ENCODE measurements at places on chromosomes 2 and 18.

DNA sequence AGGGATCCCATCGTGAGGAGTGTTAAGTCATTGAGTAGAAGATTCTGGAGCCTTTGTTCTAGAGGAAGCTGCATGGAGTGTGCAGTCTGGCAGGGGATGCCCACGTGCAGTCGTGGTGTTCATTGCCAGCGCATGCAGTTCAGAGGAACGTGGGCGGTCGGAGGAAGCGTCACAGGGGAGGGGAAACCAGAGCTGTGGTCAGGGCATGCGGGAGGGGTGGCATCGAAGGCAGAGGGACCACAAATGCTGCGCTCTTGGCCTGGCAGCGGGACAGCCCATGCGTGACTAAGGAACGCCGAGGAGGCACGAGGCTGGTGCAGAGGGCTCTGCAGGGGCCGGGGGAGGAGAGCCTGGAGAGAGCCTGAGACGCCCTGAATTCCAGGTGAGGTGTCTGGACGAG, 141.1 kb downstream of the KLHL29 start:
- no peak for DNase-seq

DNA sequence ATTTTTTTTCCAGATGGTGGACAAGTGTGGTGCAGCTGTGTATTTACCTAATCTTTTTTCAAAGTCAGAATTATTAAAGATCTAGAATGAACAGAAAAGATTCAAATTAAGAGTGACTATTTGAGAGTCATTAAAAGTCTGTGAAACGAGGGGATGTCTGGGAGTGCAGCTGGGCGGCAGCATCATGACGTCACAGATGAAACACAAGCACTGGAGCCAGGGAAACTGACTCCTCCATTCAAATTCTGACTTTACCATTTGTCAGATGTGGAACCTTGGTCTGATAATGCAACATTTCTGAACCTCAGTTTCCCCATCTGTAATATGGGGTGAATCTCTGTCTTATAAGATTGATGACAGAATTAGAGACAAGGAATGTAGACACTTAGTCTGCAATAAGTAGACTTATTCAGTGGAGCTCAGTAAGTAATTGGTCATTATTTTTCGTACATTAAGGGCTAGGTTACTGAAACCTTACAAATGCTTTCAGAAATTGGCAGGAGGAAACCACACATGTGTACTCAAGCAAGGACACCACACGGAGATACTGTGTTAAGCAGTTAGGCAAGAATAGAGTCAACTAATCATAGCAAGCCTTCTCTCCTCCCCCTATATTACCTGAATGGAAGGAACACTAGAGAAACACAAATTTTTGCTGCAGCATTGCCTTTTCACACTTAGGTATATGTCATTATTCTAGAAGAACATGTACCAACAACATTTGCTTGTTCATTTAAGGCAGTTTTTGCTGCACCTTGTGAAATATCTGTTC, 27.8 kb upstream of the CXXC1 start:
- DNase-seq, result no peak

GRCh38 chr2:157053876-157054275, 203.6 kb upstream of the GALNT5 start:
- no peak for DNase-seq

- DNase-seq, result no peak
Measured at GRCh38 chr18:75879196-75879595, 451.7 kb upstream of the SMIM21 start.

GRCh38 chr2:1688161-1688560, 56.2 kb downstream of the PXDN start:
- DNase-seq, result no peak

All from GOT3 (cell line).